SK-N-SH (cell line): ENCODE measurements at places on chromosomes 2 and 18. TPM values are rescaled to one million over a fixed set of nuclear protein-coding genes. Genes with fewer than 3 reads are reported as not detected.

DNA sequence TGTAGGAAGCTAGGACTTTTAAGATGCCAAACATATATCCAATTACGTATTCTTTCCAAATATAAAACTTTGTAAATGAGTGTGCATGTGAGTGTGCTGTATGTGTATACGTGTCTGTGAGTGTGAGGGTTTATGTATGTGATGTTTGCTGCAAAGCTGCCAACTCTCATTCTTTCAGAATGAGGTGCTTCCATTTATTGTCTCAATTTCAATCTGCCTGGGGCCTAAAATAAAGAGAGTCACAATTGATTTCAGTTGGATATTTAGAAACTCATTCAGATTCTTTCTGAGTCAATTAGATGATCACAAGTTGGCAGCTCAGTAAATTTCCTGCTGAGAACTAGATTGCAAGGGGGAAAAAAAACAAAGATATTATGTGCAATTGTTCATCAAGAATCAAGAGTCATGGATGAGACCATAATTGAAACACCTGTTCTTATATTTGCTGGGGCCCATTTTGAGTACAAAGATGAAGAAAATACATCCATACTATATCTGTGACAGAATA, 621.2 kb upstream of the ACVR2A start:
- DNase-seq, result no peak

DNA sequence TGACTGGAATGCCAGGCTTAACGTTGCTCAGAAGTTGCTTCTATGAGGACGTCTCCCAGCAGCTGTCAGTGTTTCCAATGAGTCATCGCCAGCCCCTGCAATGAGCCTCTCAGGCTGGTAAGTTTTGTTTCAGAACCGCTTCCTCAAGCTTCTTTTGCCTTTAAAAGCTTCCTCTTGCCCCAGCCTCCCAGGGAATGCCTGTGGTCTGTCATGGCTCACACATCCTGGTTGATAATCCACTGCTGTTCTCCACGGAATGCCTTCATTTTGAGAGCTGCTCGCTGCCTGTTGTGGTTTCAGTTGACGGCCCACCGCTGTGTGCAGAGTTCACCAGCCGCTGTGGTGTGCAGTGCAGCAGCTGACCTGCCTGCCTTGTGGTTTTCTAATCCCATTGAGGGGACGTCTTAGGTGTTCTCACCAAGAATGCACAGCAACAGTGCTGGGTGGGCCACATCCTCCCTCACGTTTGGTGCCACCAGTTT, 96.4 kb downstream of the RTP5 start:
- DNase-seq, result no peak

Gene GPR45
- polyA plus RNA-seq, result not detected in 2 replicates

Gene REG3G
- polyA plus RNA-seq, result not detected in 2 replicates

Gene GALNT13
- polyA plus RNA-seq, result 0.33 and 0.86 TPM in 2 replicates

Gene RAD51AP2
- 0.02 TPM in 1 of 2 replicates, not detected in the other for polyA plus RNA-seq

DNA sequence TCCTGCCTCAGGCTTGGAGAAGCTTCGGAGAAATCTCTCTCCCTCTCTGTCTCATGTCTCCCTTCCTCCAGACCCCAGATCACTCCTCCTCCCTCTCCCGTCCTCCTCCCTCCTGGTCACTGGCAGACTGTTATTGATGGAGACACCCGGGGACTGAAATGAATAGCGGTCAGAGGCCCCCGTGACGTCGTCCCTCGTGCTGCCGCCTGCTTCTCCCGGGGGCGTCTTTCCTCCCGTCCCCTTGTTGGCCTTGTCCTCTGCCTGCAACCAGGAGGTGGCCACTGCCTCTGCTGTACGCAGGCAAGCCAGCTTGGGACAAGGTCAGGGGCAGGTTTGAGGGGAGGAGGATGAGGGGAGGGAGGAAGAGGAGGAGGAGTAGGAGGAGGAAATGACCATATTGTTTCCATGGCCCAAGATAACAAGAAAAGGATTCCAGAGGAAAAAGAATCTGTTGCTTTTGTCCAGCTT, 78.2 kb downstream of the CELF4 start:
- DNase-seq, result peak; percentile 56

DNA sequence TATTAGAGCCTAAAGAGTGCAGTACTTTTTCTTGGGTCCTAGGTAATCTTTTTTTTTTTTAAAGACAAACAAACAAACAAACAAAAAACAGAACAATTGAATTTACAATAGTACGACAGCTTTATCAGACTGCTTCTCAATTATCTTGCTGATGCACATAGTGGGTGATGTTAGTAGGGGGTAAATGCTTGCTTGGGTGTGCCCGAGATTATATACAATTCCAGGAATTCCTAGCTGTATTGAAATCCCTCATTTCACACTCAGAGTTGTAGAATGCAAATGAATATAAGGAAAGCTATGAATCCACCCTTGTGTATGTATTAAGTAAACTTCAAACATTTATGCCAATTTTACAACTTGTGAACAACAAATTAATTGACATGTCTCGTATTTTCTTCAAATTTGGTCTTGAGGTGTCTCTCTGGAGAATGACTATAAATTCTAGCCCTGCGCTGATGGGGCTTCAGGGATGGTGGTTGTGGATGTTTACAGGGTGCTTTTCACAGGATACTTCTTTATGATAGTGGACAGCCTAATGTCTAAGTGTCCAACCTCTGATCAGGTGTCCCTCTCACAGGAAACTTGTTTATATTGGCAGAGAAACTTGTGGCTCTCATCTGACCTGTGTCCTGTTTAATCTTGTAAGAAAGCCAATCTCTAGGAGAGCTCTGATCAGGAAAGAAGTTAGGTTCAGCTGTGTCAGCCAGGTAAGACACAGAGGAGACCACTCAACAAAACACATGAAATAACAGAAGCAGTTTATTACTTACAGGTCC, 61.9 kb upstream of the SLC39A10 start:
- DNase-seq, result no peak
